ENCODE measurements at places on chromosomes 4 and X.

- DNase-seq, result no peak
These were observed 233.3 kb downstream of the USP46 start for GRCh38 chr4:52425751-52426326.

- DNase-seq, result no peak
These were observed 199.7 kb downstream of the CRLF2 start for GRCh38 chrX:1012678-1013300.

DNA sequence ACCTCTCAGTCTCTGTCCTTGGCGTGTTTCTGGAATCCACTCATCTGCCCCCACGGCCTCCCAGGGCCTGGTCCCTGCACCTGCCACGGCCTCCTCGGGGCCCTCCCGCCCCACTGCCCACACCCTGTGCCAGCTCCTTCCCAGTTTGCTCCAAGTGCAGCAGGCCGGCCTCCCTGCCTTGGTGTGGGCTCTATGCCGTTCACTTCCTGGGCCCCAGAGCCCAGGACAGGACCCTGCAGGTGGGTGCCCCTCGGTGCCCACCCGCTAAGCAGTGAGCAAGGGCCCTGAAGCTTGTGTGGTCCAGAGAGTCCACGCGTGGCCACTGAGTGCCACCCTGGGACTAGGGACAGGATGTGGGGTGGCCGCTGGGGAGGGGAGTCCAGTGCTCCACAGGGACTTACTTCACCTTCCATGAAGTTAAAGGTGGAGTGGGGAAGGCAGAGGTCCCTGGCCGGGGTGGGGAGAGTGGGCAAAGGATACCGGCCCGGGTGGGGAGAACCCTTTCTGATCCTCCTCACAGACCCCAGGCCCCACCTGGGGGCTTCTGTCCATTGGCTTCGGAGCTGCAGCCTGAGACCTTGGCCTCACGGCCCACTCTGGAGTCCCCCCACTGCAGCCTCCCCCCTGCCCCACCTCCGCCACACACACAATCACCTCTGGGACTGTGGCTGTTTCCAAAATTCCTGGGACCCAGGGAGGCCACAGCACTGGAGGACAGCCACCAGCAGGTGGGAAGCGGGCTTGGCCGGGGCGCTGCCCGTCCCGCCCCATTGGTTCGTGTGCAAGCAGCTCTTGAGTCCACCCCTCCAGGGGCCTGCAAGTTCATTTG lies 60.0 kb upstream of the NKX1-1 start:
- DNase-seq, result no peak

DNA sequence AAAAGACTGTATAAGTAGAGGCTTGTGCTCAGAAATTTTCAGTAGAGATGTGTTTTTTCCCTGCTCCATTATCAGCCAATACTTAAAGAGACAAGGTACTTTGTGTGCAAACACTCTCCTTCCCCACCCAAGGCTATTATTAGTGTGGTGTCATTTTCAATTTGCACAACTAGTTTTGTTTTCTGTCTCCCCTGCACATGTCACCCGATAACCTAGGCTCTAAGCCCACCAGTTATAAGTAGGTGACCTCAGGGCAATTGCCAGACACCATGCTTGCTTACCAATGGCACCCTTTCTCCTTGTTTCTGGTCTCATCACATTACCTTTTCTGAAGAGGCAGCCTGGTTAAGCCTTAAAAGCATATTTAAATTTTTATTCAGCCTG lies 8.0 kb upstream of the GUCY1A1 start:
- no peak for DNase-seq

DNA sequence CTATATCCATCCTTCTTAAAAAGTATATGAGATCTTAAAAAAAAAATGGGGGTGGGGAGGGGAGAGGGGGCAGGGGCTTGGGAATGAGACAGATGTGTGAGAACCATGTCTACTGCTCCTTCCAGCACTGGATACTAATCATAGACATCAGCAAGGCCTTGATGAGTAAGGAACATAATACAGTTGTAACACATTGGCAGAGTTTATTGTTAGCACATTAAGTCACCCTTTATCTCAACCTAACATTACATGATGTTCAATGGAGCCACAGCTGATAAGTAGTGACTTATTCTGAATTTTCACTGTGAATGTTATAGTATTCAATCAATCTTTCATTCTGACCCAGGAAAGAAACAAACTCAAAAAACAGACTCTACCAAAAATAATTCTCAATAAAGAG lies 47.3 kb upstream of the KCNE5 start:
- no peak for DNase-seq

DNA sequence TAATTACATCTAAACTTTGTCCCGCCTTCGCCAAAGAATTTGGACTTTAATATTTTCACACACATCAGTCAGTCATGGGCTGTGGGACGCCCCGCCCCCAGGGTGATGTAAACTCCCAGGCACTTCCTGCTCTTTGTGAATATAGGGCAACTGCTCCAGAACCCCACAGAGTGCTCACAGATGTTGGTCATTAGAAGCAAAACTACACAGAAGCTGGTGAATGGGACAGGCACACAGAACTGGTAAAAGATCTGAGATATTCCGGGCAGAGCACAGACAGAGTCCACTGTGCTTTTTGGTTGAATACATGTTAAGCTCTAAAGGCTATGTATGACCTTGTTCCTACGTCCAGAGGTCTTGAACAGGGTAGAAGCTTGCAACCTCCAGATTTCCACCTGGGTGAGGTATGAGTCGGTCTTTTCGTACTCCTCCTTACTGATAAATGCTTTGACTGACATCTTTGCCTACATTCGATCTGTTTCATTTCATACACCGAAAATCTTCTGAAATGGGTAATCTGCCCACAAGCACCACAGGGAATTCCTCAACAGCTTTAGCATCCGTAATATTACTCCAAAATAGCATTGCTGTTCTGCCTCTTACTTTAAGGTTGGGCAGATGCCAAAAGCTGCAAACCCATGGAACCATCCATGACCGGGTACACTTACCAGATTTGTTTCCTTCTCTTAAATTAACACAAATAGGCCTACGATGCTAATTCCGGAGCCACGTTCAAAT lies 144.6 kb downstream of the AMELX start:
- no peak for DNase-seq

DNA sequence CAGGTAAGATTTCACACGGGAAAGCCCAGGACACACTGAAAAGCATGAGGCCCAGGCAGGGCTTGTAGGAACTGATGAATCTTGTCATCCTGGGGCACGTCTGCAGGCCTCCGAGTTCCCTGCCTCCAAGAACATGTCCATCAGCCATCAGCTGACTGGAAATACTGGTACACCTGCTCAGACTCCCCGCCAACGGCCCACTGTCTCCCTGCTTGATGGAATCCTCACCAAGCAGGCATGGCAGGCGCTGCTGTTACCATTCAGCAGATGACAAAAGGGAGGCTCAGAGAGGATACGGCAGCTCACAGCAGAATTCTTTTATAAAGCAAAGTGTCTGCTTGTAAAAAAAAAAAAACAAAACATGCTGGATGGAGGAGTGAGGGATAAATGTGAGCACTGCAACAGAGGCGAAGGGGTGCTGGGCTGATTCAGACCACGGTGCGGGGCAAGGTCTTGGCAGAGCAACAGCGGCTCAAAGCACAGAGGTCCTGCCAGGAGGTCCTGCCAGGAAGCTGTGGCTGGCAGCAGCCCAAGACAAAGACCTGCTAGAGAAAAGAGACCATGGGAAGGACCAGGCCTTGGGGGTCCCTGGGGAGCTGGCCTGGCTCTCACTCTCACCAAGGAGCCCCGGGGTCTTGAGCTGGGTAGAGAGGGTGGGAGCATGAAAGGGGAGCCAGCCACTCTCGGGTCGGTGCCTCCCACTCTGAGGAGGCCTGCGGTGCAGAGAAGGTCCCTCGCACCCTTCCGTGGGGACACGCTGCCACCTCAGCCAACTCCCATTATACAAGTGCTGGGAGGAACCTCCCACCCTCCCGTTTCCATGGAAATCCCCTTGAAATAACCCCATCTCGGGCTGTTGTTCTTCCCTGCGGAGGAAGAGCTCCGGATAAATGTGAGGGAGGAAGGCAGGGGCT lies 25.6 kb downstream of the PPP2R2C start:
- DNase-seq, result no peak

DNA sequence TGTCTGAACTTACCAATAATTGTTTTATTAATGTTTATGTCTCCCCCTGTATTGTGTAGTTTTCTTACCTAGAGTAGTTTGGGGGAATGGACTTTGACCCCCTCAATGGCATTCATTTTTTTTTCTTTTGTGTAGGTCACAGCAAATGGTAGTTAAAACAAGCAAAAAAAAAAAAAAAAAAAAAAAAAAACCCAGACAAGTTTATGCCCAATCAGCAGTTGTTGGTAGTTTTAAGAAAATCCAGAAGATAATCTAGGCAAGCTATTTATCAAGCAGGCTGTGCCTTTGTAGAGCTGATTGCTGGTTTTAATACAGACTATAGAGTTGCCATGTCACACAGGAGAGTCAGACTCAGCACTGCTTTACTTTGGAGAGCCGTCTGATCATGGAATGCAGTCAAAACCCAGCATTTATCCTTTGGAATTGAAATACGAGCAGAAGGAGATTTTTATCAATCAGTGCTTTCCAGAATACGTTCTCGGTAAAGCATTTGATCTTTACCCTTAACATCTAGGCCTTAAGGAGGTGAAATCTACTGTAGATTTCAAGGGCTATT lies 16.6 kb downstream of the DCUN1D4 start:
- DNase-seq, result no peak

DNA sequence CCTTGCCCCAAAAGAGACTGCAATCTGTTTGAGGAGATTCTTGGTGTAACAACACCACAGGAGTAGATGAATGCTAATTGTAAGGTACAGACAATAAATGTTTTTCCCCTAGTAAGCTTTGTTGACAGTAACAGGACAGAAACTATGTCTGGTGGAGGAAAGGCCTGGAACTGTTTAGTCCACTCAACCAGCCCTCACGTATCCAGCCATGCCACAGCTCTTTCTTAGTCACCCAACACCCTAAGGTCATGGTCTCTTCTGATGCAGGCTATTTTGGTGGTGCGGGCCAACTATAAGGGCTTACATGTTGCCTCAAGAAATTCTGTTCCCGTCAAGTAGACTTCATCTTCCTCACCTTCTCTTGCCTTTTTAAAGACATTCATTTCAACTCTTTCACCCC lies 75.9 kb upstream of the GAB1 start:
- no peak for DNase-seq

DNA sequence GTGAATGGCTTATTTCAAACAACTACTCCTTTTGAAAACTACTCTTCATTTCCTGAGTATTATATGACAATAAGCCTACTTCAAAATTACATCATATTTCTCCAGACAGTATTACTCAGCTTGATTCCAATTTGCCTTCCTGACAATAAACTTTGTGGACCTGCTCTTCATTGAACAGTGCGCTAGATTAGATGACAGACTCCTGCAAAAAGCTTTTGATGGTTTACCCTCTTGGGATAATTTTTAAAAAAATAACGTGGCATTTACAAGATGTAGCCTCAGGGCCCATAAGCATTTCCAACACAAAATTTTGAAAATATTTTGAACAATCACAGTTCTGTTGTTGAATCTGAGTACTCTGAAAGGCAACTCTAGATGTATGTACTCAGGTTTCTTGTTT lies 25.9 kb downstream of the MGAT4D start:
- no peak for DNase-seq

GRCh38 chr4:107922486-107923473 lies 8.6 kb upstream of the CYP2U1 start:
- peak; percentile 14 for DNase-seq

- DNase-seq, result peak; percentile 58
These were observed 66.9 kb downstream of the TAB3 start for GRCh38 chrX:30822068-30822681.

DNA sequence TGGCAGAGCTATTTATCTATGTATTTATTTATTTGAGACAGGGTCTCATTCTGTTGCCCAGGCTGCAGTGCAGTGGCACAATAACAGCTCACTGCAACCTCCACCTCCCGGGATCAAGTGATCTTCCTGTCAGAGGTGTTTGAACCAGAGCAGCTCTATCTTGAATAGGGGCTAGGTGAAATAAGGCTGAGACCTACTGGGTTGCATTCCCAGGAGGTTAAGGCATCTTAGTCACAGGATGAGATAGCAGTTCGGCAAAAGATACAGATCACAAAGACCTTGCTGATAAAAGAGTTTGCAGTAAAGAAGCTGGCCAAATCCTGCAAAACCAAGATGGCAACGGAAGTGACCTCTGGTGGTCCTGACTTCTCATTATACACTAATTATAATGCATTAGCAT lies 501.9 kb downstream of the AFF2 start:
- no peak for DNase-seq

GRCh38 chr4:169271692-169272007 lies 894 bp upstream of the SH3RF1 start:
- DNase-seq, result no peak

GRCh38 chr4:152360045-152360410 lies 175.9 kb downstream of the FBXW7 start:
- peak; percentile 22 for DNase-seq

DNA sequence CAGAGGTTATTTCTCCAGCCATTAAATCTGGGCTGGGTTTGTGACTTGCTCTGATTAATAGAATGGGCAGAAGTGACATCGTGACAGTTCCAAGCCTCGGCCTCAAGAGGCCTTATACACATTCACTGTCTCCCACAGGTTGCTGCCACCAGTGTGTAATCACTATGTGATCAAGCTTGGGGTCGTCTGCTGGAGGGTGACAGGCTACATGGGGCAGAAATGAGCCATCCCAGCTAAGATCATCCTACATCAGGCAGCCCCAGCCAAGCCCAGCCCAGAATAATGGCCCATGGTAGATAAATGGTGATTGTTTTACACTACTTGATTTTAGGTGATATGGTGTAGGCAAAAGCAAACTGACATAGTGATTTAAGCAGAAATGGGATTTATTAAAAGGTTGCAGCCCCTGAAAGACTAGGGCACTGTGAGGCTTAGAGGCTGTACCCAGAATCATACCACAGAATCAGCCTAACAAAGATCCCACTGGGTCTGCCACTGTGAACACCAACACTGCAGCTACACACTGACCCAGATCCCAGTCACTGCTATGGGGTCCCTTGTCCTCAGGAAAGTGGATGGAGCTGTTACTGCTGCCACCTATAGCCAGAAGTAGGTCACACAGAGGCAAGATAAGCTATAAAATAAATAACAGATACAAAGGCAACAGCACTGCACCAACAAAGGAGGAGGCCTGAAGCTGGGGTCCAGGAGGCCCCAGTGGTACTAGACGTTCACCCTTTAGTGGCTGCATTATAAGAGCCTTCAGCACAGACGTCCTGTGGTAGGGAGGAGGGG lies 159.6 kb upstream of the RBPJ start:
- DNase-seq, result no peak

DNA sequence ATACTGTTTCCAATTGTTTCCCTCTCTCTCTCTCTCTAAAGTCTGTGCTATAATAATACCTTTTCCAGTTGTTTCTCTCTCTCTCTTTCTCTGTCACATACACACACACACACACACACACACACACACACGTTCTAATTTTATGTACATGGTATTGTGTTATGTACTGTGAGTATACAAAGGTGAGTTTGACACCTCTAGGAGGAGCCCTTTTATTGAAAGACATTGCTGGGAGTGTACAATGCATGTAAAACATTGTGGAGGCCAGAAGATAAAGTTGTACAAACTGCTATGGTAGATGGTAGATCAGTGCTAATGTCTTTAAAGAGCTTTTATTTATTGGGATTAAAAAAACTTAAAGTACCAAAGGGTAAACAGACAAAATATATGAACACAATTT lies 53.6 kb downstream of the BLTP1 start:
- DNase-seq, result no peak

Data from inflammatory macrophage treated with lipopolysaccharide for 1 hour (primary cell).